ENCODE measurements at places on chromosomes 7 and 10. TPM values are rescaled to one million over a fixed set of nuclear protein-coding genes. Genes with fewer than 3 reads are reported as not detected.

Gene TMEM130
- 0.25 TPM for total RNA-seq

Gene ING3
- total RNA-seq = 11.2 TPM

Gene C10orf62
- total RNA-seq = 0.13 TPM

Gene FXYD4
- not detected for total RNA-seq

Gene WNT16
- total RNA-seq = under 0.01 TPM

Gene UTF1
- not detected for total RNA-seq

Gene UFSP1
- 3.1 TPM for total RNA-seq

Gene NEBL
- 0.06 TPM for total RNA-seq

Gene GHITM
- 190 TPM for total RNA-seq

Gene GNAT3
- not detected for total RNA-seq

Gene ZNF853
- total RNA-seq = 0.13 TPM

Gene PARP12
- 15.5 TPM for total RNA-seq

Gene NAPEPLD
- total RNA-seq = 40.8 TPM

Gene EBF3
- 1.7 TPM for total RNA-seq

Gene PNLIPRP1
- total RNA-seq = not detected

Gene AKR1D1
- not detected for total RNA-seq

Gene FRMD4A
- 58.9 TPM for total RNA-seq

Gene NUDT13
- 1.3 TPM for total RNA-seq

Gene MRM2
- total RNA-seq = 11.8 TPM

Gene STOX1
- total RNA-seq = 0.06 TPM

Gene SCART1
- 3.3 TPM for total RNA-seq

Gene SPDYE16
- 0.06 TPM for total RNA-seq

Gene GNG11
- total RNA-seq = 93.0 TPM
